Cortex of kidney (tissue), 1 donor: ENCODE measurements at places on chromosomes 5 and 9.

- DNase-seq = no peak
These were observed 780.5 kb upstream of the ZNF608 start for GRCh38 chr5:125526966-125527365.

DNA sequence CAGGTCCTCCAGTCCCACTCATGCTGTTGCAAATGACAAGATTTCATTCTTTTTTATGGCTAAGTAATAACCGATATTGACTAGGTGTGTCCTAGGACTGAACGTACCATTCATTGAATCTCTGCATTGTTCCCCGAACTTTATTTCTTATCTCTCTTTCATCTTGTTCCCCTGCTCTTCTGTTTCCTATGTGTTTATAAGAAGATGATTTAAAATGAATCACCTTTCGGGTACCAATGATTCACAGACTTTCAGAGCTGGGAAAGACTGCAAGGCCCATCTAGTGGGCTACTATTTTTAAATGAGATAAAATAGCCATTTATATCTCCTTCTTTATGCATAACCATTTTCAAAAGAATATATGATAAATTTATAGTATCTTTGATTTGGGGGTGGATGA is 133.0 kb downstream of the CDH18 start:
- no peak for DNase-seq

DNA sequence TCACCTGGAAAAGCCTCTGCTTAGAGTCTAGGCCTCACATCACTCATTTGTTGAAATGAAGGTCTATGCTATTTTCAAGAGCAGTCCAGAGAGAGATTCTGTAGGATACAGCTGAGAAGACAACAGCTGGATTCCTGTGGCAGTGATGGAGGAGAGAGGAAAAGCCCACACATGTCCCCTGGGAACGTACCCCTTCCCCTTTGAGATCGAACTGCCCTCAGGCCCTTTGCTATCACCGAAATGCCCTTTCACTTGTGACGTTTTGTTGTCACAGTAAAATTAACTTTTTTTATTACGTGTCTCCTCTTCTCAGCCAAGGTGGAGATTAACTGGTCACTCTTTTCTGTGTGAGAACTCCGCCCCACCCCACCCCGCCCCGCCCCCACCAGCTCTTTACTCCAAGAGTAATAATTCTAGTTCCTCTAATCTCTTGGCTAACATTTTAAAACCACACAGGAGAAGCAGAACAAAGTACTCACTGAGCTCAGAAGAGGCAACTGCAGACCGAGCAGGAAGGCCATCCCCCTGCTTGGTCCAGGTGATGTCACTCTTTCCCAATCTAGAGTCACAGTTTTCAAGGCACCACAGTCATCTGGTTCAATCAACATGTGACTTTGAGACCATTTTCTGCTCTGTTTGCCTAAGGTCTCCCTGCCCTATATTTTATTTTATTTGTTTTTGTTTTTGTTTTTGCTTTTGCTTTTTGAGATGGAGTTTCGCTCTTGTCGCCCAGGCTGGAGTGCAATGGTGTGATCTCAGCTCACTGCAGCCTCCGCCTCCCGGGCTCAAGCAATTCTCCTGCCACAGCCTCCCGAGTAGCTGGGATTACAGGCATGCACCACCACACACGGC is 105.6 kb downstream of the SUSD1 start:
- no peak for DNase-seq

GRCh38 chr5:135241536-135241935 is 157.5 kb downstream of the MACROH2A1 start:
- no peak for DNase-seq

DNA sequence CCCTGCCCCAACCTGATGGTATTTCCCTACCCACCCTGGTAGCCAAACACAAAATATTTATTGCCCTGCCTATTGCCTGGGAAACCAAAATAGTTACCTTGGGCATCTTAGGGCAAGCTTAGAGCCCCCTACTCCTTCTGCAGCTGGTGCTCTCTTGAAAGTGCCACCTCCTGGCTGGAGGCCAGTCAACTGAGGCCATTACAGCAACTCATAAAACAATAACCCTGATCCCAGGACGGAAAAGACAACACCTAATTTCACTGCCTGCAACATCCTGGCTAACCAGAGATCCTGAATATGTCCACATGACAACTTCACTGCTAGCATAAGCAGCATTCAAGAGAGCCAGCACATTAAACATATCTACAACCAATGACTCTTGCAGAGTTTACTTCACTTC is 38.7 kb downstream of the MTAP start:
- DNase-seq = no peak
